ENCODE measurements at places on chromosomes 12 and 14.
A peak's percentile ranks its signal among the peaks of the same experiment; 100 is the strongest.

GRCh38 chr14:36664322-36665193, 2.9 kb downstream of the PAX9 start:
- DNase-seq = no peak

DNA sequence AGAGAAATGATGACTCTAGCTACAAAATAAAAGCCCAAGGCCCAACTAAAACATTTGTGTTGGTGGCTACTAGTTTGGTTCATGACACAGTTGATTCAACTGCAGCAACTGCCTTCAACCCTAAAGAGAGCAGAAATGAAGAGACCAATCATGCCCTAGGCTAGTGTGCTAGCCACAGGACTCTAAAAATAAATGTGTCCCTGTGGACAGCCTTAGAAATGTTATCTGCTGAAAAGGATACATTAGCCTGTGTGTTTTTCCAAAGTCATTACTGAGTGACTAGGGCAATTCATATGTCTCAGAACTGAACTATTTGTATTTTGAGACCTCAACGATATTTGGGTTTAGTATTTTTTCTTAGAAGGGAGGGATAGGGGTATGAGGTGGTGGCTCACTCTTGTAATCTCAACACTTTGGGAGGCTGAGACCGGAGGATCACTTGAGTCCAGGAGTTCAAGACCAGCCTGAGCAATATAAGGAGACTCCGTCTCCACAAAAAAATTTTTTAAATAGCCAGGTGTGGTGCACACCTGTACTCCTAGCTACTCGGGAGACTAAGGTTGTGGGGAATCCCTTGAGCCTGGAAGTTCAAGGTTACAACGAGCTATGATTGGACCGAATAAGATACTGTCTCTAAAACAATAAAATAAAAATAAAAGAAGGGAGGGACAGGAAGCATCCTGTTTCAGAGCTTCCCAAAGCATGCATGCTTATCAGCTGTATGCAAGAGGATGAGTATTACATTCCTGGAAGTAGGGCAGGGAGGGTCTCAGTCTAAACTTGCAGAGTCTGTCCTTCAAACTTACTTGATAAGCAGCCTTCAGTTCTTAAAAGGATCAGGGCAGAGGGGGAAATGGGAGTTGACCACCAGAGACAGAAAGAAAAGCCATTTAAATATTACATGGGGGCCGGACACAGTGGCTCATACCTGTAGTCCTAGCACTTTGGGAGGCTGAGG, 29.6 kb upstream of the NAP1L1 start:
- DNase-seq = no peak

GRCh38 chr12:96047229-96048211, 12.1 kb upstream of the LTA4H start:
- peak; percentile 89 for DNase-seq

GRCh38 chr12:108345716-108346633, 6.9 kb upstream of the CMKLR1 start:
- DNase-seq = no peak
